Putamen (tissue), 1 donor: ENCODE measurements at places on chromosomes 1 and 21.

GRCh38 chr1:174990382-174990999 is 9.3 kb upstream of the CACYBP start:
- no peak for DNase-seq

GRCh38 chr1:243733670-243734307 is 116.3 kb downstream of the AKT3 start:
- no peak for DNase-seq

DNA sequence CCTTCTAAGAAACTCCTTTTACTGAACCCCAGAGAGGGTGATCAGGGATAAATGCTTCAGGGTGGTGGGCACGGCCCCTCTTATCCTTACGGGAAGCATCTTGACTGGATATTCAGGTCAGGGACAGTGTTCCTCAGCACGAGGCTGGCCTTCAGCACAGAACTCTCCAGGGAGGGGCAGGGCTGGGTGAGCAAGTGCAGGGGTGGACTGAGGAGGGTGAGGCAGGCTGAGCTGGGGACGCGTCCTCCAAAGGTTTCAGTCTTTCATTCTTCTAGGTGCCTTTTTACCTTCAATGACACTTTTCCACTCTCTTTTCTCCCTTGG is 52.3 kb downstream of the RASSF5 start:
- no peak for DNase-seq

DNA sequence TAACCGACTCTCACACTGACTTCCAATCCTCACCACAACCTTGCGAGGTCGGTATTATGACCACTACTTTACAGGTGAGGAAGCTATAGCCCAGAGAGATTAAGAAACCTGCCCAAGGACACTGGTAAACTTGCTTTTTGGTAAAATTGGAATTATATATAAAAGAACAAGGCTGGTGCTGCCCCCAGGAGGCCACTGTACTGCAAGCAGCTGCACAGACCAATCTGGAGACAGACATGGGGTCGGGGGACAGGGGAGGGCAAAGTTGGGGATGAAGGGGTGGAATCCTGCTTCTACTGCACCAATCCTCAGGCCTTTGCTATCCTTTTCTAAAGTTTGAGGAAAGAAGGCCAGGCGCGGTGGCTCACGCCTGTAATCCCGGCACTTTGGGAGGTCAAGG is 280.8 kb downstream of the SPATA17 start:
- no peak for DNase-seq

DNA sequence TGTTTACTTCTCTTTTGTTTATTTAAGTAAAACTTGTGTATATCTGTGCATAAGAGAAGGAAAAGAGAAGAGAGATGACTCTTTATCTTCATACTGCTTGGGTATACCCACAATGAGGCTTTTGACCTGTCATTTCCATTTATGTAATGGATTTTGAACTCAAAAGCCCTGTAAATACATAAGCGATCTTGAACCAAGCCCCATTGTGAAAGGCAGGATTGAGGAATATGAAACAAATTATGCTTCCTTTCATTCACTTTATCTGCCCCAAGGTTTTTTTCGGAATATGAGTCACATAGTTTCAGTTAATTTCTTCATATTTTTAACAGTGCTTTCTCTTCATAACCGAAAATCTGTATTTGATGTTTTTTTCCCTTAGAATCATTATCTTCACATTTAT is 21.4 kb downstream of the CNST start:
- no peak for DNase-seq

- no peak for DNase-seq
Observed at GRCh38 chr1:190479050-190479397, 1.4 kb upstream of the BRINP3 start.

- DNase-seq = peak; percentile 38
Observed at GRCh38 chr1:8560611-8561544, 243.0 kb downstream of the SLC45A1 start.

- DNase-seq = no peak
Observed at GRCh38 chr1:245079021-245079609, 75.7 kb upstream of the KIF26B start.

DNA sequence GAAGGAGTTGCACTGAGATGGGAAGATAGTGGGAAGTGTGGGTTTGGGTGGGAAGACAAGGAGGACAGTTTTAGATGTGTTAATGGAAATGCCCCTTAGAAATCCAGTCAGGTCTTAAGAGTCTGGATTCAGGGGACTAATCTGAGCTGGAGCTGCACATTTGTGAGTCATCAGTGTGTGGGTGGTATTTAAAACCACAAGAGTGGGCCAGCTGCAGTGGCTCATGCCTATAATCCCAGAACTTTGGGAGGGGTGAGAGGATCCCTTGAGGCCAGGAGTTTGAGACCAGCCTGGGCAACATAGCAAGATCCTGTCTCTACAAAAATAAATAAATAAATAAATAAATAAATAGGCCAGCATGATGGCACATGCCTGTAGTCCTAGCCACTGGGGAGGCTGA is 40.9 kb upstream of the SLC6A9 start:
- no peak for DNase-seq

- no peak for DNase-seq
Observed at GRCh38 chr21:25911730-25912401, 177.1 kb downstream of the GABPA start.

GRCh38 chr1:20047096-20047495 is 22.9 kb upstream of the PLA2G5 start:
- no peak for DNase-seq

- peak; percentile 48 for DNase-seq
Observed at GRCh38 chr1:52142220-52143183, 613 bp downstream of the ZFYVE9 start.

GRCh38 chr1:18183533-18183932 is 75.9 kb downstream of the IGSF21 start:
- DNase-seq = no peak

GRCh38 chr1:222781251-222781650 is 33.6 kb upstream of the DISP1 start:
- no peak for DNase-seq

GRCh38 chr1:199129247-199129646 is 490.4 kb downstream of the PTPRC start:
- no peak for DNase-seq

DNA sequence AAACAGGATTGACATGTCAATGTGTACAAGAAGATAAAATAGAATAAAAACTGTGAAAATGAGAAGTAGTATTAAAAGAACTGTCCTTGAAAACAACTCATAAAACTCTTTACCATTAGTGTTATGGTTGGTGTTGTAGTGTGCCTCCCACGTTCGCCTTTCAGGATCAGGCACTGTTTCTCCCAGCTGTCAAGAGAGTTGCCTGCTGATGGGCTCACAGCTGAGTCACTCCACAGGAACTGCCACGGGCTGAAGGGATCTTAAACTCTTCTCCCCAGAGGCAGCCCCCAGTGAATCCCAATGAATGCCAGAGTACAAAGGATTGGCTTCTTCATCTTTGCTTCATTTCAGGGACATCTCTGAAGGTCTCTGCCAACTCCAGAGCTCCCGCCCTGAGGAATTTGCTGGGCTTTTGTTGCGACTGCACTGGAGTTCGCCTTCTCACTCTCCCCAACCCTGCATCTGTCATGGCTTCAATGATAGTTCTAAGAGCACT is 119.6 kb downstream of the ADGRL2 start:
- peak; percentile 58 for DNase-seq

GRCh38 chr1:237183963-237184540 is 142.1 kb downstream of the RYR2 start:
- DNase-seq = peak; percentile 30

- no peak for DNase-seq
Observed at GRCh38 chr1:71621785-71622184, 541.0 kb upstream of the ZRANB2 start.

- no peak for DNase-seq
Observed at GRCh38 chr21:35338281-35338680, 289.2 kb upstream of the RUNX1 start.

- DNase-seq = no peak
Observed at GRCh38 chr1:165882168-165882837, 54.9 kb downstream of the UCK2 start.

DNA sequence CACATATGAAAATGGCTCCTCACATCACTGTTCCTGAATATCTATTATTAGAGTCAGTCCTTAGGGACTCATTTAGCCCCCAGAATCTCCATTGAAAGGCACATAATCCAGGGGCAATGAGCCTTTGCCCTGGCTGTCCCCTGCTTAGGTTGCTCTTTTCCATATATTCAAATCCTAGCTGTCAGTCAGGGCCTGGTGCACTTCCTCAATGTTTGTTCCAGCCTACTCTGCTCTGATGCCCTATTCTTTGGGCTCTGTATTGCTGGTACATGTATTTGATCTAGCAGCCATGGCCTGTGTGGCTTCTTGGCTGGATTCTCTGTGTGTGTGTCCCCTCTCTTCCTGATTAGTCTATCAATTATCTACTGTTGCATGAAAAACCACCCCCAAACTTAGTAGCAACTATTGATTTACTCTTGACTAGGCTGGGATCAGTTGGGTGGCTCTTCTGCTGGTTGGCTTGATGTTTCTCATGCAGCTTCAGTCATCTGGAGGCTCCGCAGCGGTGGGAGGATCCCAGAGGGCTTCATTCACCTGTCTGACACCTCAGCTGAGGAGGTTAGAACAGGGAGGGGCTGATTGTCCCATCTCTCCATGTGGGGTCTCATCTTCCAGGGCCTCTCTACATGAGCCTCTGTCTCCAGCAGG is 107.5 kb downstream of the DTL start:
- DNase-seq = no peak

- no peak for DNase-seq
Observed at GRCh38 chr1:214537219-214537618, 14.2 kb downstream of the PTPN14 start.

DNA sequence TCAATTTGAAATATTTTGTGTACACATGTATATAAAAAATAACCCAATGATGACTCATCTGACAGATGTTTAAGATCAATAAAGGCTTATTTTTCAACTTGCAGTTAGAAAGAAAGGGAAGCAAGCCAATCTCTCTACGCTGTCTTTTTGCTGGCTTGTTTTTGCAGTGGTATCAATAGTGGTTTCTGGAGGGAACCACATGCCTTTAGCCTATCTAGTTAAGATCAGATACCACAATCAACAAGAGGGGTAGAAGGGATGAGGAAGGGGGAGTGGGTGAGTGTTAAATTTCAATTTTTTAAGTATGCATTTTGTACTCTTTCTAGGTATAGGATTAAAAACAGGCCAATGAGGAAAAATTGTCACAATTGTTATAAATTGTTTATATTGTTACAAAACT is 276.2 kb downstream of the KCNH1 start:
- no peak for DNase-seq

DNA sequence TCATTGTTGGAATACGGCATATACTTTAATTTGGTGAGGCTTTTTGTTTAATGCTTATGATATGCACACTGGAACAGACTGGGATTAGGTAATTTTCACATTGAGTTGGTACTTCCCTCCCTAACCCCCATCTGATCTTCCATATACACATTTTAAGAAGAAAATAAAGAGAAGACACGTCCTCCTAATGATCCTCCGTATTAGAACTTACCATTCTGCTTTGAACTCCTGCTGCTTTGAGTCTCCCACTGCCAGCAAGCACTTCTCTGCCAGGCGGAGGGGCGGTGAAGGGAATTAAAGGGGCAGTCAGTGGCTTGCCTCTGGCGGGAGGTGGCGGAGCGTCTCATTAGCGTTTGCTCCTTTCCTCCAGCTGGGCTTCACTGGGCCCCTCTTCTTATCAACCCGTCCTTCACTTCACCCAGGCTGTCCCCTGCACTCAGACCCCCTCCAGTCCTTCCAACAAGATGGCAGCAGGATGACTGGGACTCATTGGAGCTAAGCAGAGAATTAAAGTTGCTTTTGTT is 433.4 kb downstream of the KIF26B start:
- no peak for DNase-seq

DNA sequence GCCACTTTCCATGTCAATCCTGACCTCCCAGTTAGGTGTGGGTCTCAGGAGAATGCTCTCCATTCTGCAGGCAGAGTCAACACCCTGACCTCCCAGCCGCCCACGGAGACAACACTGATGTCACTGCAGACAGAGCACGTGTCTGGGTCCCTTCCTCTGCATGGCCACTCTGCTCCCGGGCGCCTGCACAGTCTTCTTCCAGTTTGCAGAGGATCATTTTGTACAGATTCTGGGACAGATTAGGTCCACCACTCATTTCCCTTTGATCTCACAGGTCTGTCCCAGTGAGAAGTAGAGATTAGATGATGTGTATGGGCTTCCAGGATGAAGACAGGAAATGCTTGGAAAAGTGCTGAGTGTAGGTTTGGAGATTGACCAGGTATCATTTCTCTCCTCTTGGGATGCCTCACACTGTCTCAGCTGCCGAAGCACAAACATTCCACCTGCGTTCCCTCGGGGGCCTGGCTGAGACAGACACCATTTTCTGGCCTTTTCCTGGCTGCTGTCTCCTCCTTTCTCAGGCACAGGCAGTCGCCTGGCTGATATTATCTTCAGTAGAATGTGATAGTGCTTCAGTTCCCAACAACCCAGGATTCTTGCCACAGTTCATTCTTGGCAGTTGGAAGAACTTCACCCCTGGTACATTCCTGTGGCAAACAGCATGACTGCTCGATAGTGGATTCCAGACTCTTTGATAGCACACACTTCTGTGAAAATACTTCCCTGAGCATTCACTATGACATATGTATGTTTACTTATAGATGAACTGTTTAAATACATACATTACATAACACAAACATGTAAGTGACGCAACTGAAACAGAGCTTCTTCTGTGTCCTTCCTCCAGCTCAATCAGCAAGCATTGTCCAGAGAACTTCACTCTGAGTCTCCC is 7.9 kb downstream of the MYBPHL start:
- peak; percentile 83 for DNase-seq

DNA sequence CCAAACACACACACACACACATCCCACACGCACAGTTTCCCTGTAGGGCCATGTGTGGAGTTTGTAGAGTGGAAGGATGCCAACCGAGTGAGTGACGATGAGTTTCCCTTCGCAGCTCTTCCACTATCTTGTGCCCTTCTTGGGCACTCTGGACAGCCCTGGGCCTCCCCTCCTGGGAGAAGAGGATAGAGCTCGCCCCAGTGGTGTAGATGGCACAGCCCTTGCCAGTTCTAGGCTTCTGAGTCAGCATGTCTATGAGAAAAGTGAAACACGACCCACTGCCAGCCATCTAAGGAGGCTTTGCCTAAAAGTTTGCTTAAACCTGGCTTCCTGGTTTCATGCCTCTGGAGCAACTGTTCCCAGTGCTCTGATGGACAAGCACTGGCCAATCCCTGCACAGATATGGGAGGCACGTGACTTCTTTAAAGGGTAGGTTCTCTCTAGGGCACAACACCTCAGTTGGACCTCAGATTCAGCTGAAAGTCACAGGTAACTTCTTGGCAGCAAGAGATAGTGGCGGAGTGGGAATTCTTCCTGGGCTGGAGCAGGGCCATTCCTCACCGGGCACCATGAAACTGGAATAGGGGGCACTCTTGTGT is 195.9 kb upstream of the GALNT2 start:
- no peak for DNase-seq

- DNase-seq = no peak
Observed at GRCh38 chr1:162327788-162328165, 48.9 kb downstream of the SPATA46 start.
